ENCODE measurements at places on chromosomes 4 and X. TPM values are rescaled to one million over a fixed set of nuclear protein-coding genes. Genes with fewer than 3 reads are reported as not detected.

DNA sequence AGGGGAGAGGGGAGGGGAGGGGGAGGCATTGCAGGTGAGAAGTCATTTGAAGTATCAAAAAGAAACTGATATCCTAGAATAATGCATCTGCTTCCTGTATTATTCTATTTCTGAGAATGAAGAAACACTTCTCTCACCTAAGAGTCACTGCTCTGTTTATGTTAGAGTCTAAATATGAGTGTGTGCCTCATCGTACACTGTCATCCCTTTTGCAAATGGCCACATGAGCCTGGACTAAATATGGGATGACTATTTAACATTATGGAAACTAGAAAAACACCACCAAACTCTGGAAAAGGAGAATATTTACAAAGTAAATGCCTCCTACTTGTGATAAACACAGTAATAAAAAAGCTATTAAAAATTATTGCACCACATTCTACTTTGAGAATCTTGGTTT lies 146.4 kb upstream of the NOCT start:
- no peak for DNase-seq

GRCh38 chrX:68710870-68711576 lies 63.6 kb downstream of the STARD8 start:
- no peak for DNase-seq

GRCh38 chrX:67604979-67605703 lies 61.3 kb downstream of the AR start:
- no peak for DNase-seq

GRCh38 chr4:8165374-8165896 lies 6.8 kb upstream of the ABLIM2 start:
- no peak for DNase-seq

The ARSJ gene
- total RNA-seq: not detected

The LIMCH1 gene
- not detected for total RNA-seq

GRCh38 chr4:123600987-123601904 lies 204.7 kb downstream of the SPRY1 start:
- no peak for DNase-seq

- no peak for DNase-seq
Observed at GRCh38 chr4:80336582-80336981, 1.1 kb downstream of the CFAP299 start.

- DNase-seq: no peak
Observed at GRCh38 chr4:181939199-181939945, 303.8 kb upstream of the TENM3 start.

DNA sequence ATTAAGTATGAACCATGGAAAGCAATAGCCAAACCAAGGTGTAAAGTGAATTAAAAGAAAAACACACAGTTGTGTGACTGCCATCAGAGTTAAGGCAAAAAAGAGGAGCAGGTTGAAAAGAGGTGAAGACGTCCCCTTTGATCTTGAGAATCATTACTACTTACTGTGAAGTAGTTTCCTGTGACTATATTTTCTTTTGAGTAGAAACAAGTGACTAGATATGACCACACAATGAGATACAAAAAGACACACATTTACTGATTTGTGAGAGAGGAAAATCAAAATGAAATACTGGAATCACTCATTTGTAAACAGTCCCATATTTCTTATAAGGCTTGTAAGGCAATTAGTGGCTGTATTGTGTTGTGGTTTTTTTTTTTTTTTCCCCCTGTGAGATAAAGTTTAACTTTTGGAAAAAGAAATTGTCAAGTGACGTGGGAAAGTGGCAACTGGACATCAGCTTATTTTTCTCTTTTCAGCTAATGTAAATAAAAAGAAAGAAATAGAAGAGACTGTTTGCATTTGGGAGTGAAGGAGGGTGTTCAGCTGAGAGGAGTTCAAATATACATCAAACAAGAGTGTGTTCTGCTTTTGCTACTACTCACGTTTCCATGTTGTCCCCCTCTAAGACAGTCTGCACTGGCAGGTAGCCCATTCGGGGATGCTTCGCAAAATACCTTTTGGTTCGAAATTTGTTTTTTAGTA lies 106.4 kb upstream of the FTHL17 start:
- DNase-seq: no peak

DNA sequence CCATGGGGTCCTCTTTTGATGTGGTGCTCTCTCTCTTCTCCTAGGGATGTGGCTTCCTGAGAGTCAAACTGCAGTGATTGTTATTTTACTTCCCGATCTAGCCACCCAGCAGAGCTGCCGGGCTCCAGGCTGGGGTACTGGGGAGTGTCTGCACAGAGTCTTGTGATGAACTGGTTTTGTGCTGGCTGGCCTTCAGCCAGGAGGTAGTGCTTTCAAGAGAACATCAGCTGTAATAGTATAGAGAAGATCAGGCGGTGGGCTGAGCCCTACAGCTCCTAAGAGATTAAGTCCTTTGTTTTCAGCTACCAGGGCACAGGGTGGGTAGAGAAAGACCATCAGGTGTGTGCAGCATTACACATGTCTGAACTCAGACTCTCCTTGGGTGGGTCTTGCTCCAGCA lies 59.0 kb upstream of the AGTR2 start:
- no peak for DNase-seq

The PPEF2 gene
- total RNA-seq: not detected

DNA sequence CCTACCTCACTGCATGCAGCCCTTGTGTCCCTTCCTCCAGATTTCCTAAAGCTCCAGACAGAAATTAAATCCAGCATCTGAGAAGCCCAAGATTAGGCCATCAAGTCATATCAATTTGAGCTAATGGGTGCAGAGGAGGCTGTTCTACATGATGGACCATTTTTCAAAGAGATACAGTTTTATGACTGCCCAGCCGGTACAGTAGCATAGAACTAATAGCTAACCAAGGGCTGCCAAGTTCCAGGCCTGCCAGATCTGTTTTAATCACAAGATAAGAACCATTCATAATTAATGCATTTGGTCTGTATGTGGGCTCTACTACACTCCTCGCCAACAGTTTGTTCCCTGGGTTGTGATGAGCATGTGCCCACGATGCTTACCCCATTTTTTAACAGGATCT lies 73.9 kb upstream of the PLAC1 start:
- DNase-seq: no peak

The RAB39B gene
- 9.4 TPM for total RNA-seq

The PAGE1 gene
- total RNA-seq: not detected

The EMCN gene
- total RNA-seq: not detected

- DNase-seq: no peak
Observed at GRCh38 chr4:34094114-34094513, 2150.2 kb downstream of the ARAP2 start.

The HMX1 gene
- total RNA-seq: not detected

- peak; percentile 64 for DNase-seq
Observed at GRCh38 chr4:99404595-99405287, 30.4 kb downstream of the ADH7 start.

DNA sequence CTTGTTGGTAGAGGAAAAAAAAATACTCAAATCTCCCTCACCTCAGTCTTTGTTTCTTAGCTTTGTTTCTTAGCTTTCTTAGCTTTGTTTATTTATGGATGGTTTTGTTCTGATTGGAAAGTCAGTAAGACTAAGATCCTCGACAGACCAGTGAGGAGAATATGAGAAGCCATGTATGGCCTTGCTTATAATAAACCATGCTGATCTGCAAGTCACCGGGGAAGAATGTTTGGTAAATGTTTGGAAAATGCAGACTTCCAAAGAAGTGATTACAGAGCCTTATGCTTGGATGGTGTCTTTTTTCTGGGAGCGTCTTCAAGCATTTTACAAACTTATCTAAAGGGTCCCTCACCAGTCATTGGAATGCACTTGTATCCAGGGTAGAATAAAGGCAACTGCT lies 90.1 kb upstream of the NOCT start:
- no peak for DNase-seq

DNA sequence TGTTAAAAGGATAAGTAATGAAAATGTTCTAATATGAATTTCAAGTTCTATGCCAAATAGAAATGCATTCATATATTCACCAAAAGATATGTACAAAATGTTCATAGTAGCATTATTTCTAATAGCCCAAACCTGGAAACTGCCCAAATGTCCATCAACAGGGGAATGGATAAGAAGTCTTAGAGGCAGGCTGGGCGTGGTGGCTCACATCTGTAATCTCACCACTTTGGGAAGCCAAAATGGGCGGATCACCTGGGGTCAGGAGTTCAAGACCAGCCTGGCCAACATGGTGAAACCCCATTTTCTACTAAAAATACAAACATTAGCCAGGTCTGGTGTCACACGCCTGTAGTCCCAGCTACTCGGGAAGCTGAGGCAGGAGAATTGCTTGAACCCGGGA lies 2.3 kb upstream of the HPRT1 start:
- DNase-seq: no peak

The BEND4 gene
- total RNA-seq: 3.2 TPM
